ENCODE measurements at places on chromosomes 2 and 18.

DNA sequence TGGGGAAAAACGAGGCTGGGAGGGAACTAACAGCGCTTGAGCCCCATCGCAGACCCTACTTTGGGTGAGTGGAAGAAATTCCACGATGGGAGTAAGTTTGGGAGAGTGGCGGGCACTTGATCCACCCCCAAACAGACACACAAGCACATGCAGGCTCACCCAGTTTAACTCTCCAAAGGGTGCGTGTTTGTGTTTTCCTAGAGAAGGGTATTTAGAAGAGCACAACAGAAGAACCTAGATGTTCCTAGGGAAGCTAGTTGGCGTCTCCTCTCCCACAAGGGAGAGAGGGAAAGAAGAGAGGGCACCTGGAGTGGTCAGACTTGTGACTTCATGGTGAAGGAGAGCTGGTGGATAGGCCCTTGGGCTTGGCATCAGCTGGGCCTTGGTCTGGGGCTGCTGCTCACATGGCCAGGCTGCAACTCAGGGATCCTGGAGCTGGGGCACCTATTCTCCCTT is 3.2 kb downstream of the GATA6 start:
- DNase-seq: no peak

DNA sequence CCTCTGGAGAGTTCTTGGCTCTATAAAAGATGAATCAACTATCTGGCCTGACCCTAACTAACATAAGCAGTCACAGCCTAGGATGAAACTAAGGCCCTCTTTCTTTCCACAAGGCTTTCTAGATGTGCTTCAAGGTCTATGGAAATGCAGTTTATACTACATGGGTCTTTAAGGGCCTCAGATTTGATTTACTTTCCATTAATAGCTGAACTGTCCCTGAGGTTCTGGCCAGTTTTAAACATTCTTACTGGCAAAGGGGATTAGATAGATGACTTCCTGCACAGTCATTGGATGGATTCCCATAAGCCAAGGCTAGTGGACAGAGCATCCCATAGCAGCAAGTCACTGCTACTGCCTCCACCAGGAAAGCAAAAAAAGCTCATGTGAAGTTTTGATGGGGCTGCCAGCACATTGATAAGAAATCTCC is 38.1 kb upstream of the LCLAT1 start:
- no peak for DNase-seq

DNA sequence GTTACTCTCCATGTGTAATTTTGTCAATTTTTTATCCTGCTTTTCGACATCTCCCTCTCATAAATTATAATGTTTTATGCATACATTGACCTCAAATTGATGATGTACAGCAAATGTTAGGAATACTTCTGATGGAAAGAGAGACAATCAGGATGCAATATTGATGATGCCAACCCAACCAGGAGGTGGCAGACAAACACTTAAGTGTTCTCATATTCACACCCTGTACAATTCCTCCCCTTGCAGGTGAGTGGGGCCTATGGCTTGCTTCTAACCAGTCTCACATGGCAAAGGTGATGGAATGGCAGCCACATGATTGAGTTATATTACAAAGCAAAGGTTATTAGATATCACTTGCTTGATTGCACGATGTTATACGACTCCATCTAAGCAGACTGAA is 594.3 kb upstream of the REG3G start:
- no peak for DNase-seq

DNA sequence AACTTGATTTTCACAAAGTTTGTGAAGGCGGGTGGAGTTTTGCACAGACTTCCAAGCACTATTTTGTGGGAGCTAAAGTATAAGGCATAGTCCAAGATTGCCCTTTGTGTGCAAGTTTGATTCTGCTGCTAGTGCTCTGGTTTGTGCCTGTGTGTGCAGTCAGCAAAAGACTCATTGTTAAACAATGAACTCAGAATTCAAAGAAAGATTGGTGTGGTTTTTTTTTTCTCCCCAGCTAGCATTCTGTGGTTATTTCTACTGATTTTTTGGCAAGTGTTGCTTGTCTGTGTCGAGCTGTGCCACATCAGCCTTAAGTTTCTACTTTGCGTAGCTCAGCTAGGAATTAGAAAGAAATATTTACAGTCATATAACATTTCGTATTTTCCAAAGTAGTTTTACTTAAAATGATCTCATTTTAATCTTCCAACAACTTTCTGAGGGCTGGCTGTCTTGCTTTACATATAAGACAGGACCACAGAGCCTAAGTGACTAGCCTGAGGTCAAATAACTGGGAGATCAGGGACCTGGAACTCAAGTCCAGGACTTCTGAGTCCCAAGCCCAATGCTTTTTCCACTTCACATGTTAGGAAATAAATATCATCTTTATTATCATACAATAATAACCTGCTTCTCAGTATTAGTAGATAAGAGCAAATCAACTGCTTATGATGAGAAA is 69.8 kb downstream of the BABAM2 start:
- DNase-seq: peak; percentile 20

DNA sequence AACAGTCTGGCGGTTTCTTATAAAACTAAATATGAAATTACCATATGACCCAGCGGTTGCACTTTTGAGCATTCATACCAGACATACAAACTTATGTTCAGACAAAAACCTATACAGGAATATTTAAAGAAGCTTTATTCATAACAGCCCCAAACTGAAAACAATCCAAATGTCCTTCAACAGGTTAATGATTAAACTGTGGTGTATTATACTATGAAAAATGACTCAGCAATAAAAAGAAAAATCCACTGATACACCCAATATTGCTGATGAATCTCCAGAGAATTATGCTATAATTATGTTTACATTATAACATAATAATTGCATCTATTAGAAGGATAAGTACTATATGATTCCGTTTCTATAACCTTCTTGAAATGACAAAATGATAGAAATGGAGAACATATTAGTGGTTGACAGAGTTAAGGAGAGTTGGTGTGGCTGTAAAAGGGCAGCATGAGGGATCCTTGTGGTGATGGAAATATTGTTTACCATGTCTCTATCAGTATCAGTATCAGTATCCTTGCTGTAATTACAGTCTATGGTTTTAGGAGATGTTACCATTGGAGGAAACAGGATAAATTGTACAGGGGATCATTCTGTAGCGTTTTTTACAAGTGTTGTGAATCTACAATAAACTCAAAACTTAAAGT is 127.1 kb downstream of the DSC3 start:
- DNase-seq: no peak

- DNase-seq: peak; percentile 8
These were observed 156.7 kb downstream of the EVA1A start for GRCh38 chr2:75403991-75404428.

- DNase-seq: no peak
These were observed 3.6 kb downstream of the PCYOX1 start for GRCh38 chr2:70261501-70261900.
